ENCODE measurements at places on chromosomes 3 and 15.

- no peak for DNase-seq
These were observed 71.2 kb upstream of the SOX14 start for GRCh38 chr3:137692803-137693431.

- DNase-seq: no peak
These were observed 4.8 kb upstream of the SUMF1 start for GRCh38 chr3:4471907-4472306.

DNA sequence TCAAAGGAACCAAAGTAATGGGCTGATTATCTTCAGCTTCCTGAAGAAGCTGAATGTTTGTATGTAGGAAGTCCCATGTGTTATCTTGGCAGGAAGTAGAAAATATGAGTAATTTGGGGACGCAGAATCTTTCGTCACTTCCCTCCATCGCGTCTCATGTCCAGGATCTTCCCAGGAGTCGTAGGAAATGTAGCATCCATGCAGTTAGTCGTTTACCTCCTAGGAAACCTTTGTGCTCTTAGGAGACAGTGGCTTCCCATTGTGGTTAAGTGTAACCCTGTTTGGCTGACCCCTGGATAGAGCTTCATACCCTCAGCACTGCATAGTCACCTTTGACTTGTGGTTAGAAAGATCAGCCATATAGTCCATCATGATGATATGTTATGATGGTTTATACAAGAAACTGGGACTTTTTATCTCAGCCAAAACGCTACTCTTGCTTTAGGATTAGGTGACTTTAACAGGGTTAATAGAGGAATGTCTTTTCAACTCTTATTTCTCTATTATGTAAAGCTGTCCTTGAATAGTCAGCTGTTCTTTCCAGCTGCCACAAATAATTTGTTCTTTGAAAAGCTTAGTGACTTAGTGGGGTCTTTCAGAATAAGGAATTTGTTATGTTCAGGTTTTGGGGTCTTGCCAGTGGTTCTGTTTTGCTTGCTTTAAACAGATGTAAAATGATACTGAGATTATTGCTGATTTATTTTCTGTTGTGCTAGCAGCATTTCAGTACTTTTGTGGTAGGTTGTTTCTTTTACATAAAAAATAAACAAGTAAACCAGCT, 92.2 kb downstream of the KLHL25 start:
- no peak for DNase-seq

- DNase-seq: no peak
These were observed at the start of gene ABI3BP for GRCh38 chr3:100993309-100993708. Gene ABI3BP, minus strand, starts transcription at chr3:100993421. Its CDS starts 37 bp downstream, at chr3:100993384.

GRCh38 chr3:118850687-118851086, 184.0 kb downstream of the IGSF11 start:
- no peak for DNase-seq

DNA sequence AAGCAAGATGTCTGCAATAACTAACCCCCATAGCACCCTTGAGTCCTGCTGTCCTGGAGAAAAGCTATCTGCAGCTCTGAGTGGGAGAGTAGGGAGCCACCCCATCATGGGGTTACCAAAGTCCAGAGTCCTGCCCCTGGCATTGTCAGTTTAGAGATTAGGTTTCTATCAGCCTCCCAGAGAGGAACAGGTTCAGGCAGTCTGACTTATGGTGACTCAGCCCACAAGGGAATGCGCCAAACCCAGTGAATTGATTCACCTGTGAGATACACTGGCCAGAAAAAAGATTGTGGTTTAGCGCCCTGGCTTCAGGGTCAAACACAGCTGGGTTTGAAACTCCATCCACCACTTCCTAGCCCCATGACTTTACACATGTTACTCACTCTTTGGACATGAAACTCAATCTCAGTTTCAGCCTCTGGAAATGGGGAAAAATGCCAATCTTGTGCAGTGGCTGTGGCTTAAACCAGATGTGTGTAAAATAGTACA, 263.6 kb upstream of the HES1 start:
- no peak for DNase-seq

GRCh38 chr15:62403164-62403809, 238.2 kb upstream of the C2CD4B start:
- DNase-seq: no peak

- DNase-seq: no peak
These were observed 180.4 kb upstream of the CTNNB1 start for GRCh38 chr3:41018855-41019254.

GRCh38 chr3:116338713-116339112, 106.6 kb downstream of the LSAMP start:
- no peak for DNase-seq

DNA sequence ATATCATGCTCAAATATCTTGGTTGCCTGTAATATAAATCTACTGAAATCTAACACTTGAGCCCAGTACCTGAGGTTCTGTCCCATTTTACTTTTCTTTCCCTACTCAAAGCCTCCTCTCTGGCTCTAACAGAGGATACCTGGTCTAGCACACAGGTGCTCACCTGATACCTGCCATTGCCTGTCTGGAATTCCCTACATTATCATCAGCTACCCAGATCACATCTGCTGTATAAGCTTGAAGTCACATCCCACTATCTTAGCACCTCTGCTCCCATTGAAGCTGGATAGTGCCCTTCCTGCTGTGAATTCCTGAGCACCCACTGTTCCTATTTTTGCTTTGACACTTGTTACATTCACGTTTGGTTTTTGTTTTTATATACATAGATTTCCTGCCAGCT, 30.5 kb downstream of the GYG1 start:
- DNase-seq: no peak

DNA sequence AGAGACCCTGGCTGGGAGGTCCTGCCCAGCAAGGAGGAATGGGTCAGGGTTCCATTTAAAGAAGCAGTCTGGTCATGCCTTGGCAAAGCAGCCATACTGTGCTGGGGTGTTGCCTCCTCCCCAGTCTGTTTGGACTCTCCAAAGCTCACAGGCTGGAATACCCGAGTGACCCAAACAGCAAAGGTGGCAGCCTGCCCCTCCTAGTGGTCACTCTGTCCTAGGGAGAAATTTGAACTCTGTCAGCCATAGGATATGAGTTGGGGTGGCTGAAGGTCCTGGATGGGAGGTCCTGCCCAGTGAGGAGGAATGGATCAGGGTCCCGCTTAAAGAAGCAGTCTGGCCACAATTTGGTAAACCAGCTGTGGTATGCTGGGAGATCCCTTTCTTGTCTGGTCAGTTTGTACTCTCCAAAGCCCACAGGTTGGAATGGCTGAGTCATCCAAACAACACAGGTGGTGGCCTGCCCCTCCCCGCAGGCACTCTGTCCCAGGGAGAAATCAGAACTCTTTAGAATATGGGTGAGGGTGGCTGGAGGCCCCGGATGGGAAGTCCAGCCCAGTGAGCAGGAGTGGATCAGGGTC, 45.0 kb downstream of the CCR1 start:
- no peak for DNase-seq

GRCh38 chr15:64804619-64805018, 20.8 kb downstream of the PIF1 start:
- no peak for DNase-seq

DNA sequence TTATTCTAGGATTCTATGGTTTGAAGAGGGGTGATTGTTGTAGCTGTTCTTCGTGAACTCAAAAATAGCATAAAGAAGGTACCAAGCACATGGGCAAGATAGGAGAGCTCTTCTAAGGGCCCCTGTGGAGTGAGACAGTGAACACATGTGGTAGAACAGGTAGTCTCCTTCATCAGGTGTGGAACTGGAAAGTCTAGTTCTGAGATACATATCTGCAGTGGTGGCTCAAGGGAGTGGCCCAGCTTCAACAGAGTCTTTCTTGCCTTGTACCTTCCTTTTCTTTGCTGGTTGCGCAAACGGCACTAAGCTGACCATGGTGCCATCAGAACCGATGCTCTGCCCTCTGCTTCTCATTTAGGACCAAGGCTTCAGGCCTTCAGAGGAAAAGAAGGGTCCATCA, 65.2 kb downstream of the CERS3 start:
- no peak for DNase-seq

DNA sequence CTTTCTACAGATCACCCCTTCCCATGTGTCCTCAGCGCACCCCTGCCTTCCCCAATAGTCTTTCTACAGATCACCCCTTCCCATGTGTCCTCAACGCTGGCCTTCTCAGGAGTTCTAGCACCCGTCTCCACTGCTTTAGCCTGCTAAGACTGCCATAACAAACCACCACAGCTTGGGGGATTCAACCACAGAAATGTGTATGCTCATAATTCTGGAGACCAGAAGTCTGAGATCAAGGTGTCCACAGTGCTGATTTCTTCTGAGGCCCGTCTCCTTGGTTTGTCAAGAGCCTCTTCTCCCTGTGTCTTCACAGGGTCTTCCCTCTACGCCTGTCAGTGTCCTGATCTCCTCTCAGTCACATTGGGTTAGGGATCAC, 68.1 kb upstream of the CGNL1 start:
- DNase-seq: no peak

- no peak for DNase-seq
These were observed 121.4 kb upstream of the MB21D2 start for GRCh38 chr3:193039058-193039457.

DNA sequence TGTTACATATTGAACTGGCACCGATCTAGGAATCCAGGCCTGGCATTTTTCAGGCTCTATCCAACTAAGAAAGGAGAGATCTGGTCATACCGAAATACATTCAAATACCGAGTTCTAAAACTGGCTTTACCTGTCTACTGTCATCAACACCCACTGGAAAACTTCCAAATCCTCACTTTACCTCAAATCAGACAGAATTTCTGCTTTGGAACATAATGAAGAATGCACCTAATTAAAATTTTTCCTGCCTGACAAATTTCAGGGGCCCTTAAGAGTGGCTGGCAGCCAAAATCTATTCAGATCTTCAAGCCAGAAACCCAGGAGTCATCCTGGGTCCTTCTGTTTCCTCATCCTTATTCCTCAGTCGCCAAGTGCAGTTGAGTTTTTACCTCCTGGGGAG, 198.6 kb upstream of the FEZF2 start:
- DNase-seq: no peak

DNA sequence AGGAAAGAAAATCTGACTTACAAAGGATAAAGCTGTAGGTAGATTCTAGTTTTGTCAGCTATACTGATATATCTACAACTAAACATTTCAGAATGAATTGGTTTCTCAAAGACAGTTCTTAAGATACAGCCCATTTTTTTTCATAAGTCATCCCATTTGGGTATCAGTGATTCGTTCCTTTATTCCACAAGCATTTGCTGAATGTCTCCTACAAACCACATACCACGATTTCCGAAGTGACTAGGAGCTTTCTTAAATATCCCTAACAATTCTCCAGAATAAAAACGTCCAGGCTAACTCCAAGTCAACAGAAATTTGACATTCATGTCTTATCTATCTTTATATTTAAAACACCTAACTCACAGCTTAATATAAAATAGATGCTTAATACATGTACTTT, 59.8 kb downstream of the TP53BP1 start:
- DNase-seq: no peak

DNA sequence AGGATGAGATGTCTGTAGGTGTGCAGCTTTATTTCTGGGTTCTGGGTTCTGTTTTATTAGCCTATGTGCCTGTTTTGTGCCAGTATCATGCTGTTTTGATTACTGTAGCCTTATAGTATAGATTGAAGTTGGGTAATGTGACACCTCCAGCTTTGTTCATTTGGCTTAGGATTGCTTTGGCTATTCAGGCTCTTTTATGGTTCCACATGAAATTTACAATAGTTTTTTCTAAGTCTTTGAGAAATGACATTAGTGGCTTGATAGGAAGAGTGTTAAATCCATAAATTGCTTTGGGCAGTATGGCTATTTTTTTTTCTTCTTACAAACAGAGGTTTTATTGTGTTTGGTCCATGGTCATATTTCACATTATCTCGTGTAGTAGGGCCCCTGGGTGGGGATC, 285.8 kb upstream of the GADL1 start:
- DNase-seq: no peak

GRCh38 chr3:42120866-42121265, 29.7 kb downstream of the TRAK1 start:
- DNase-seq: no peak

DNA sequence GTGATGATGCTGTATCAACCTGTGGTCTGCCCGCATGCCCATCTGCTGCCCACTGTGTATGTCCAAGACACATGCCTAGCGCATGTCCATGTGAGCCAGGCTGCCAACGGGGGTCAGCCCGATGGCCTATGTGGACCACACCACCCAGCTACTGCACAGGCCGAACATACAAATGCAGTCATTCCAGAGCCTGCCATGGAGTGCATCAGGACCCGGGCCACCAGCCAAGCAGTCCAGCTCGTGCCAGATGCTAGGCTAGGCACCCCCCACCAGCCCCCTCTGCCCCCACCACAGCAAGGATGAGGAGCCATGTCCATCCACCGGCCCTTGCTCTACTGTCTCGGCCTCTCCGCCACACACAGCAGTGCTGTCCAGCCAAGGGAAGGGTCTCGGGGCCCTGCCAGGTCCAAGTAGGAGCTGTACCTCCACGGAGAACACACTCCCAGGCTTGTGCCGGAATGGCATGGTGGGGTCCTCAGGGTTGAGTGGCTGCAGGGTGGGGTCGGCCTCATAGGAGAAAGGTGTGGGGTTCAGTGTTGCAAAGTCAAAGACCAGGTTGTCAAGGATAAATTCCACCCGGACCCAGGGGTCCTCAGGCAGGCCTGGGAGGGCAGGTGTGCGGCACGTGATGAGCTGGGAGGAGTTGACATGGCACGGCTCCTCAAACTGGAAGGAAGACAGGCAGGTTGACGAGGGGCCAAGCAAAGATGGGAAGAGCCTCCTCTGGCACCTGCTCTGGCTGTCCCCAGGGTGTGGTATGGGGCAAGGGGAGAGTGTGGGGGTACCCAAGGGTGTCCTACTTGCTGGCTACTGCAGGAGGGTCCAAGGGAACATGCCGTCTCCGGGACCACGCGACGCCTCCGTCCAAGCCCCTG, 15.3 kb downstream of the PLXNB1 start:
- DNase-seq: no peak

DNA sequence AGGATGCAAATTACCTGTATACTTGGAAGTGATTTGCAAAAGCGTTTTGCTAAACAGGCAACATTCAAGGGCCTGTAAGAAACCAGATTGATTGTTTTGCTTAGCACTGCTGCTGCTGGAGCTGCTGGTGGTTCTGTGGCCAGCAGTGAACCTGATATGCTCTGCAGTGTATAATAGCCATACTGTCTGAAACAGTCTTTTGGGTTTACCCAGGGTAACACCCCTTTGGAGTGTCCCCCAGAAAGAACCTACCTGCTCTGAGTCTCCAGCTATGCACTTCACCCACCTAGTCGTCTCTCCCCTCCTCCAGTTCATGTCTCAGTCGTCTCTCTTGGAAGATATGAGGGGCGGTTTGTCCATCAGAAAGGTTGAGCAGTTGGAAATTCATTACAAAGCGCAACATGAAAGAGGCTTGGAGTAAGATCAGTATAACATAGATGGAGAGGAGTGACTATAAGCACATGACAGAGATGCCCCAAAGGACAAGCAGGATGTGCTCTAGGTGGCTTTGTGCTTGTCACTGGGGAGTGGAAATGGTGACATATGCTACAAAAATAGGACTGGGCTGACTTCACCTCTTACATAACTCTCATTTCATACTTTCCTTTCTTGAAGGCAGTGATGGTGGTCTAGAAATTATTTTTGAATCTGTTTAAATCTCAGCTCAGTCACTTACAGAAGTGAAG, 3.8 kb downstream of the MKRN2 start:
- DNase-seq: no peak

- no peak for DNase-seq
These were observed 10.5 kb downstream of the ABI3BP start for GRCh38 chr3:100982710-100983109.

GRCh38 chr3:169953462-169954141, 13.0 kb upstream of the SEC62 start:
- no peak for DNase-seq

Measured in stimulated activated CD4-positive, alpha-beta T cell treated with anti-CD3 and anti-CD28 coated beads, TNF-alpha, amount 100 ng/mL, for 1 hour (primary cell).